ENCODE measurements at places on chromosomes 5 and 9.

DNA sequence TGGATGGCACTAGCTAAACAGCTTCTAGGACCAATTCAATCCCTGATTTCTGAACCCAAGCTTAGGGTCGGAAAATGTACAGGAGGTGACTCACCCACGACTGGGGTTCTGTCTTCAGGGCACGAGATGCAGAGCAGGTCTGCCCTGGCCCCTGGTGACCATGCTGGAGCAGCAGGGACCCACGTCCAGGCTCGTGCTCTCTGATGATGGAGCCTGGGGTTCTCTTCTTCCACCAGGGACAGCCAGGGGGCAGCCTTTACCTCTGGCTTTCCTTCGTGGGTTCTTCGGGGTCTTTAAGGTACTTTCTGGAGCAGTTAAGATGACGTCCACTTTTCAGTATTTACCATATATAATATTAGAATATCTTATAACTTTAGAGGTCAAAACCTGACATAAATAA lies 2.1 kb downstream of the CFAP77 start:
- no peak for DNase-seq

- DNase-seq = no peak
Observed at GRCh38 chr5:93304456-93305250, 276.4 kb downstream of the NR2F1-AS1 start.

GRCh38 chr5:132003982-132004381 lies 7.5 kb downstream of the ACSL6 start:
- no peak for DNase-seq

DNA sequence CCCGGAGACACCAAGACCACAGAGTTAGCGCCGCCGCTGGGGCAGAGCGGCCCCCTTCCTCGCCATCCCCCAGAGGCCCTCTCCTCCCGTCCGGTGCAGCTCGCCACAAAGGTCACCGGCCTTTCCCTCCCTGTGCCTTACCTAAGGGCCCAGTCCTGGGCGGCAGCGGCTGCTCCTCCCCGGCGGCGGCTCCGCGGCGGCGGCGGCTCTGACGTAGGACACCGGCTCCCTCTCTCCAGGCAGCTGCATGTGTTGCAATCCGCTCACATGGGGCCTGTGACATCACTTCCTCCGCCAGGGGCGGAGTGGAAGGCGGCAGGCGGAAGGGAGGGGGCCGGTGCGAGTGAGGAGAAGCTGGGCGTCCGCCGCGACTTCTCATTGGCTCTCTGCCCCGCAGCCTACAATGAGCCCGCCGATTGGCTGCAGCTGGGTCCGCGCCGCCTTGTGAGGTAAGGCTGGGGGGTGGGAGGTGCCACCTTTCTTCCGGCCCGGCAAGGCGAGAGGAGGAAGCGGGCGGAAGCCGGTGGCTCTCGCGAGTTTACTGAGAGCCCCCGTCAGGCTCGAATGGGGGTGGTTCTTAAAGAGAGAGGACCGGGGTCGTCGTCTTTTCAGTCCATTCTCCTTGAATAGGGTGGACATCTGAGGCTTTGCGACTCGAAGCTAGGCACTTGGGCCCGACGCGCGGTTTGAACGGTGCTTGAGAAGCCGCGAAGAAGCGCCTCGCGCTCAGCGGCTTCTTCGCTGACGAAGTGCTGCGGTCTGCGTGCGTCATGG lies at the start of gene ETF1:
ETF1 (minus strand) TSS at position 281 of the 774 bp plus-strand sequence. CDS start 318 bp downstream, outside the sequence.
- peak; percentile 99 for DNase-seq

DNA sequence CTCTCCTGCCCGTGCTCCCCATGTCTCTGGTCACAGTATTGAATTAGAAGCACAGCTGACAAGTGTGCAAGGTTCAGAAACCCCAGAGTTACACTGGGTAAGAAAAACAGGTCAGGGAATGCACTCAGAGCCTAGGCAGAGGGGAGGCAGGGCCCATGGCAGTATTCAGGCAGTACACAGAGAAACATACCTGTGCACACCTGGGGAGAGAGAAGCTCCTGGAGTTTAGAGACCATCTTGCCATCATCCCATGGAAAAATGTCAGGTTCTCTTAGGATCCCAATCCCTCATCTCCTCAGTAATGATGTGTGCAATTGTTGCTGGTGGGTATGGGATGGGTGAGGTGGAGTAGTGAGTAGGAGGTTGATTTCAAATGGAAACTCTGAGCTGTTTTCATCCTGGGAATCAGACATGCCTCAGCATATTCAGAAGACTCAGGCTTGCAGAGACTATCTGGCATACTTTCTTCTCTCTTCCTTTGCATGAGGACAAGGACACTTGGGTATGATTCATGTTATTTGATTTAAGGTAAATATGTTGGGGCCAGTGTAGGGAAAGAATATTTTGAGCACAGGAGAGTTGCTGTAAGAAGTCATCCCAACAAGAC lies 228.5 kb downstream of the ESM1 start:
- no peak for DNase-seq

- DNase-seq = no peak
Observed at GRCh38 chr5:34656700-34657273, 659 bp downstream of the RAI14 start.

GRCh38 chr9:84504360-84504759 lies 163.8 kb upstream of the SLC28A3 start:
- no peak for DNase-seq

DNA sequence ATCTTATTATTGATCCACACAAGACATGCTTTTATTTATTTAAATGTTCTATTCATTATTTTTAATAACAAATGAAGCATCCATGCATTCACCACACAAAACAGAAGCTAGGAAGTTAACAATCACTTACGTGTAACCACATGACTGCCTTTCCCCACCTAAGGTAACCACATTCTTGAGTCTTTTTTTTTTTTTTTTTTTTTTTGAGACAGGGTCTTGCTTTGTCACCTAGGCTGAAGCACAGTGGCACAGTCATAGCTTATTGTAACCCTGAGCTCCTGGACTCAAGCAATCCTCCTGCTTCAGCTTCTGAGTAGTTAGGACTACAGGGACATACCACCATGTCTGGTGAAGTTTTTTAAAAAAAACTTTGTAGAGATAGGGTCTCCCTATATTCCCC lies 133.0 kb downstream of the DOCK2 start:
- no peak for DNase-seq

DNA sequence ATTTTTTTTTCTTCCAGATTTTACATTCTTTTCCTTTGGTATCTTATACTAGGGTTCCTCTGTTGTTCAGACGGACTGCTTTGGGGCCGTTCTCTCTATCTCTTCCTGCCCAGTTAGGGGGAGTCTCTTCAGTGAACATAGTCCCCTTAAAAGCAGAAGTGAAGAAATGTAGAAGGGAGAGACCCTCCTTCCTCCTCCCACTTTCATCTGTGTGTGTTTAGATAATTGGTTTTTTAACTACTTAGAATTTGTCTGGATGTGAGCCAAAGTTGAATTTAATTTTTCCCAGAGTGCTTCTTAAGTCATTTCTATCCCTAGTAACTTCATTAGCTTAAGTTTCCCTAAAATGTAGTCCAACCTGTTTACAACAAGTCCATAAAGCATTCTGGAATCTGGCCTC lies 167.5 kb downstream of the HACD4 start:
- no peak for DNase-seq

- DNase-seq = no peak
Observed at GRCh38 chr9:127283917-127284497, 19.4 kb downstream of the GARNL3 start.

GRCh38 chr9:28909526-28909925 lies 1336.2 kb upstream of the C9orf72 start:
- DNase-seq = no peak

GRCh38 chr5:156934450-156935211 lies 28.4 kb downstream of the TIMD4 start:
- DNase-seq = peak; percentile 22

DNA sequence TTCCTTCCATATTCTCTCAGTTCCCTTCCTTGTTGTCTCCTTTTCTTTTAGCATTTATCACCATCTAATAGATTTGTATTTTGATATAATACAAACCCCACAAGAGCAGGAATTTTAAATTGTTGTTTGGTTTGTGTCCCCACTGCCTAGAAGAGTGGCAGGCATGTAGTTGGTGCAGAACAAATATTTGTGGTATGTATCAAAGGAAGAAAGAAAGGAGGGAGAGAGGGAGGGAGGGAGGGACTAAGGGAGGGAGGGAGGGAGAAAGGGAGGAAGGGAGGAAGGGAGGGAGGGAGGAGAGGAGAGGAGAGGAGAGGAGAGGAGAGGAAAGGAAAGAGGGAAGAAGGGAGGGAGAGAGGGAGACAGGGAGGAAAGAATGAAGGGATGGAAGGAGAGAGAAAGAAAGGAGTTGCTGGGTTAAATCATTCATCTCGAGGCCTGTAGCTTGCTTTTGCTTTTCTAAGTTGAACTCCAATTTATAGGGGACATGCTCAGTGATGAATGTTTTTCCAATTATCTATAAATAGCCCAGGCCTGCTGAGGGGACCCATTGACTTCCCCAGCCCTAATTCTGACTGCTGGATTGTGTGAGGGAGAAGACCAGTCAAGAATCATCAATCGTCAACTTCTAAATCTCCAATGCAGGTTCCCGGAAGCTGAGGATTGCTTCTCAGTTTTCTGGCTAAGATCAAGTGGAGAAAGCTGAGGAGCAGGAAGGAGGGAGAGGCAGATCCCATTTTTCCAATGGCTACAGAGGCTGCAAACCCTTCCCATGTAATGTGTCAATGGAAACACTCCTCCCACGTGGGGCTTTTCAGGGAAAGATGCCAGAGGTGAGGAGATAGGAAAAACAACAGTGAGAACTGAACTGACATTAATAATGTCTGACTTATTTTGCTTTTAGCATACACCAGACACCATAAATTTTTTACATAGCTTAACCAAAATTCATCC lies 320.7 kb downstream of the ASTN2 start:
- no peak for DNase-seq

DNA sequence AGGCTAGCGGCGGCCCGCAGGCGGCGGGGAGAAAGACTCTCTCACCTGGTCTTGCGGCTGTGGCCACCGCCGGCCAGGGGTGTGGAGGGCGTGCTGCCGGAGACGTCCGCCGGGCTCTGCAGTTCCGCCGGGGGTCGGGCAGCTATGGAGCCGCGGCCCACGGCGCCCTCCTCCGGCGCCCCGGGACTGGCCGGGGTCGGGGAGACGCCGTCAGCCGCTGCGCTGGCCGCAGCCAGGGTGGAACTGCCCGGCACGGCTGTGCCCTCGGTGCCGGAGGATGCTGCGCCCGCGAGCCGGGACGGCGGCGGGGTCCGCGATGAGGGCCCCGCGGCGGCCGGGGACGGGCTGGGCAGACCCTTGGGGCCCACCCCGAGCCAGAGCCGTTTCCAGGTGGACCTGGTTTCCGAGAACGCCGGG lies 253 bp downstream of the SLC12A2 start:
- DNase-seq = no peak

- DNase-seq = no peak
Observed at GRCh38 chr5:143618141-143618540, 193.8 kb upstream of the HMHB1 start.

DNA sequence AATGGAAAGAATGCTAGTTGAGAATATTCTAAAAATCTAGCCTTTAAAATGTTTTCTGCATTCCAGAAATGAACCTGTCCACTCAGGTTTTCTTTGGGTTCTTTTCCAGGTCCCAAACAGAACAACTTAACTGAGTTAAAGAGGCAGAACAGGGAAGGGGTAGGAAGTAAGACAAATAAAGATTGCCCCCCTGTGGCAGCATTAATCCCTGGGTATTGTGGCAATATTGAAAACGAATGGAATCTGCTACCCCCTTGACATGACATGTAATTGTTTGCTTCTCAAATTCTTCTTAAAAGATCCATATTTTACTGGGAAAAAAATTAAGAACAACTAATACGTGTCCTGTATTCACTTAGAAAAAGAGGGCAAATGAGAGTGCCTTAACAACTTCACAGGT lies 9.3 kb upstream of the RBM22 start:
- DNase-seq = no peak

- no peak for DNase-seq
Observed at GRCh38 chr5:98282521-98282920, 490.9 kb upstream of the RGMB start.

- DNase-seq = no peak
Observed at GRCh38 chr9:7216004-7216841, 458.4 kb downstream of the KDM4C start.

DNA sequence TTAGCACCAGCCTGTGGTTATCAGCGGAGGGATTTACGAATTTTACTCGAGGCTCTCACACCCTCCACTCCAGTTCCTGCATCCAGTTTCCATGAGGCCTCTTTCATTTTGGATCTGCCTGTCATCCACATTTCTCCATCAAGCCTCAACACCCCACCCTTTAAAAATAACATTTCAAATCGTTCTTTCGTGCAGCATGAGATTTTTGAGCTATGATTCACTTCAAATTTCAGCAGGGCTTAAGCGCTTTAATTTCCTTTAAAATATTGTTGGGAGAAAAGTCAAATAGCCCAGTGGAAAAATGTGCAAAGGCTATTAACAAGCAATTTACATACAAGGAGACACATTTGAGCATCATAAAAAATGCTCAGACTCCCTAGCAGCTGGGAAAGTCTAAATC lies 103.2 kb downstream of the MSX2 start:
- DNase-seq = no peak

- DNase-seq = no peak
Observed at GRCh38 chr9:127569886-127570401, 42.1 kb upstream of the STXBP1 start.

DNA sequence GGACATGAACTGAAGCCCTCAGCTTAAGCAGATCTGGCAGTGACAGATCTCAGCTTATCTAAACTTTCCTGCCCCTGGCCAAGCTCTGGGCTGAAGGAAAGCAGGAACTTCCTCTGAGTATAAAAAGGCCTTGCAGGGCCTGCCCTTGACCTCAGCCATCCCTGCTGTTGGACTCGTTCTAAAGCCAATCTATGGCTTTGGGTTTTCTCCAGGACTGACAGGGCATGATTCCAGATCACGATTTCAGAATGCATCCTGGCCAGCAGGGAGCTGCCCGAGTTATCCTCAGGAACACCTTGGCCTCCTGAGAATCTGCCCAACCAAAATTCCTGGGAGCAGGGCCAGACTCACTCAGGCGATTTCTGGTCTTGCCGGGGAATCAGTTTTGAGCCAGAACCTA lies 502.7 kb downstream of the TLE4 start:
- no peak for DNase-seq

DNA sequence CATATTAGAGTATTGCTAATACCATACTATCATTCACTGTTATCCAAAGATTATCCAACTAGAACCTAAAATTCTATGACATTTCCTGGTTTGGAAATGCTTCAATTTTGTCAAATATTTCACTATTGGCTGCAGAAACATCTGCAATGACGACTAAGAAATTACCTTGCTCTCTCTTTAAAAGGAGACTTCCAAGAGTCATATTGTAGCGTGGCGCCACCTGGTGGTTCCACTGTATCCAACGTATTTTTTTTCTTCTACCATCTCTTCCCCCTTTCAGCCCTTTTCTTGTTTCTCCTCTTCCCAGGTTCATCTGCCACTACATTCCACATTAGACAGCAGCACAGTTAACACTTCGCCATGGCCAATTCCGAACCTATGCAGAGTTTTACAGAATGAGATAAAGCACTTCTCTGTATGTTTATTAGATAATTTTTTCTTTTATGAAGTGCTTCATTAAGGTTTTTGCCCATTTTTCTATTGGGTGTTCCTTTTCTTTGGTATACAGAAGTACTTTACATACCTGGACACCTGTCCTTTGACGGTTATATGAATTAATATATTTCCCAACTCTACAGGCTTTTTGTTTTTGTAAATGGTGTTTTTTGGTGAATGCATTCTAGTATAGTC lies 153.5 kb downstream of the CDC42SE2 start:
- DNase-seq = peak; percentile 84

- DNase-seq = no peak
Observed at GRCh38 chr9:14058325-14058688, 255.6 kb downstream of the NFIB start.

GRCh38 chr5:31328040-31328733 lies 134.7 kb downstream of the CDH6 start:
- DNase-seq = no peak

GRCh38 chr5:99129768-99130501 lies 201.1 kb upstream of the CHD1 start:
- DNase-seq = no peak

GRCh38 chr9:4137681-4138099 lies 162.2 kb downstream of the GLIS3 start:
- no peak for DNase-seq
